ENCODE measurements at places on chromosomes 12 and 14.

- no peak for DNase-seq
These were observed 31.7 kb upstream of the ST8SIA1 start for GRCh38 chr12:22366181-22366580.

- DNase-seq, result no peak
These were observed 65.8 kb upstream of the PWP1 start for GRCh38 chr12:107619831-107620230.

DNA sequence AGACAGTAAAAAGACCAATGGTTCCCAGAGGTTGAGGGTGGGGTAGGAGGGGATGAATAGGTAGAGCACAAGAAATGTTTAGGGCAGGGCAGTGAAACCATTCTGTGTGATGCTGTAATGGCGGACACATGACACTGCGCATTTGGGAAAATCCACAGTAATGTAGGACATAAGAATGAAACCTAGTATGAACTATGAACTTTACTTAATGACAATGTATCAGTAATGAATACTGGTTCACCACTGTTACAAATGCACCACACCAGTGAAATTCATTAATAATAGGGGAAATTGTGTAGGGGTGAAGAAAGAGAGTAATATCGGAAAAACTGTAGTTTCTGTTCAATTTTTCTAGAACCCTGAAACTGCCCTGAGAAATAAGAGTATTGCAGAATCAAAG, 5.6 kb downstream of the ERH start:
- DNase-seq, result no peak

DNA sequence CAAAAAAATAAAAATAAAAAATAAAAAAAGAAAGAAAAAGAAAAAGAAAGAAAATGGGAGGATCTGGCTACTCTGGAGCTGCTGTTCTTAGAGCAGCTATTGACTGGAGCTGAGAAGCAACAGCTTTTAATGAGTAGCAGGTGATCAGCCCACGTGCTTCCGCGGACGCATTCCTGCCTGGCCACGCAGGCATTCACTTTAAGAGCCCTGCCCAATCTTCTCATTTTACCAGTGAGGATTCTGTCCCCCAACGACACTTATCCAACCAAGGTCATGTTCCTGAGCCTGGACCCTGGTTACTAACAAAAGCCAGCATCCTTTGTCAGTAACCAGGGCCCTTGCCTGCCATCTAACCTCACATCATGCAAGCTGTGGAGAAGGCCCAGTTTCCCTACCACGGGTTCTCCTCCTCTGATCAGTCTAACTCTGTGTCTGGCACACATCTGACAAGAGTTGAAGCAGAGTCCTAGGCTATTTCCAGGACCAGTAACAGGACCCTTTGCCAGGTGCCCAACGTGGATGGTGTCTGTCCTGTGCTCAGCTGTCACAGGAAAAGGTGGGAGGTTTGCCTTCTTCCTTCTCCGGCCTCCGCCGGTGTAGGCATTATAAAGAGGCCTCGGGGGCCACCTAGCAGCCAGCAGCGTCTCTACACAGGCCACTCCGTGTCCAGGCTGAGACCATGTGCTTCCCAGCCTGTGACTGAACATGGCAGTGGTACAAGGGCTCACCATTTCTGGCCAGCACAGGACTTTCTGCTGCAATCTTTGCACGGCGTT, 60.9 kb upstream of the GPATCH2L start:
- DNase-seq, result no peak

DNA sequence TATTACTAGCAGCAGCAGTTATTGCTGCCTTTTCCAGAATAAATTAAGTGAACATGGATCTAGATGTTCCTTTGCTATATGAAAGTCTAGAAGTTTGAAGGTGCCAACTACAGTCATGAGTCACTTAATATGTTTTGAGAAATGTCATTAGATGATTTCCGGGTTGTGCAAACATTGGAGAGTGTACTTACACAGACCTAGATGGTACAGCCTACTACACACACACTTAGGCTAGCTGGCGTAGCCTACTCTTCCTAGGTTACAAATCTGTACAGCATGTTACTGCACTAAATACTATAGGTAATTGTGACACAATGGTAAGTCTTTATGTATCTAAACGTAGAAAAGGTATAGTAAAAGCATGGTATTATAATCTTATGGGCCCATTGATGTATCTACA, 368.1 kb downstream of the PDZRN4 start:
- no peak for DNase-seq

- DNase-seq, result no peak
These were observed 7.2 kb downstream of the HHIPL1 start for GRCh38 chr14:99651953-99652746.

GRCh38 chr12:95522692-95523091, 28.6 kb downstream of the USP44 start:
- no peak for DNase-seq

DNA sequence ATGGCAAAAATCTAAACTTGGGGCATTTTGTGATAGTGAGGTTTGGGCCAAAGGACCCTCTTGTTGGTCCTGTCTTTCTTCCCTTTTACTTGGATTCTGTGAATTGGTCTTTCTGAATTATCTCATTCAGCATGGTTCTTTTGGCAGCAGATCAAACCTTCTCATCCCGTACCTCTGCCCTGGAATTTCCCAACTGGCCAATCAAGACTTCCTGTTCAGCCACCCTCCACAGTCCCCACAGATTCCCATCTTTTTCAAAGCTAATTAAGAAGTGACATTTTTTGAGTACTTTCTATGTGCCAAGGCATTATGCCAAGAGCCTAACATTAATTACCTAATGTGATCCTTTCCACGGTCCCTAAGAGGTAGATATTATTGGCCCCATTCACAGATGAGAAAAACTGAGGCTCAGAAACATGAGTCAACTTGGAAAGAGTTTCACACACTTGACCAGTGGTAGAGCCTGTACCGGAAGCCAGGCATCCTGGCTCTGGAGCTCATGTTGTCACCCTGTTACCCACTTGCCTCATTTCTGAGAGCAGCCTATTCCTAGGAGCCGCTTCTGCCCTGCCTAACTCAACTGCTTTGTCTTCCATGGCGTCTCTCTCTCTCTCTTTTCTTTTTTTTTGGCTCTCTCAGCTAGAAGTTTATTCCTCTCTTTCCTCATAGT, 135.9 kb downstream of the C12orf75 start:
- DNase-seq, result no peak

DNA sequence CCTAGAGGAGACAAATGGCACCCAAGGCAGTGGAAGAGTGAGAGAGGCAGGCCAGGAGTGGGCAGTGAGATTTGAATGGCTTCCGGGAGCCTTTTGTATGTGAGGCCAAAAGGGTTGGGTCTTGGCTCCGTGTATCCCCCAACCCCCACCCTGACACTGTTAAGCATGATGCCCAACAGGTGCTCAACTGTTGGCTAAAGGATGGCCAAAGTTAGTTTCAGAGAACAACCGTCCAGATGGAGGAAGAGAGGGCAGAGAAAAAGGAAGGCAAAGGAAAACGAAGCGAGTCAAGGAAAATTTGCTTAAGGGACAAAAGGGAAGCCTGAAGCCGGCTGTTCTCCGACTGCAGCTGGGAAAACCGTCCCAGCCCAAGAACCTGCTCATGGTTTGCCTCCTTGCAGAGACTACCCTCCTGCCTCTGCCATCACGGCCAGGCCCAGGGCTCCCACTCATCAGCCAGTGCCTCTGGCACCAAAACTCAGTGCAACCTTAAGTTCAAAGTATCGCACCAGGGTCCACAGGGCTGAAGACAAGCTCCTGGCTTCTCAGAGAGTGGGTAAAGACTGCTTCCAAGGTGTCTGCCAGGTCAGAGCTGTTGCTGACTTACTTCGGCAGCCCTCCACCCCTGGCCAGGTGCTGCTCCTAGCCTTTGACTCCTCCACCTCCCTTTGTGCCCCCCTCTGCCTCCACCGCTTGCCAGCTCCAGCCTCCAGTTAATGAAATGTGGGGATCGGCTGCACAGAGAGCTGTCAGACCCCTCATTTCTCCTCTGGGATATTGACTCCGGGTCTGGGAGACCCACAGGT, 4.2 kb upstream of the C1QL4 start:
- no peak for DNase-seq

DNA sequence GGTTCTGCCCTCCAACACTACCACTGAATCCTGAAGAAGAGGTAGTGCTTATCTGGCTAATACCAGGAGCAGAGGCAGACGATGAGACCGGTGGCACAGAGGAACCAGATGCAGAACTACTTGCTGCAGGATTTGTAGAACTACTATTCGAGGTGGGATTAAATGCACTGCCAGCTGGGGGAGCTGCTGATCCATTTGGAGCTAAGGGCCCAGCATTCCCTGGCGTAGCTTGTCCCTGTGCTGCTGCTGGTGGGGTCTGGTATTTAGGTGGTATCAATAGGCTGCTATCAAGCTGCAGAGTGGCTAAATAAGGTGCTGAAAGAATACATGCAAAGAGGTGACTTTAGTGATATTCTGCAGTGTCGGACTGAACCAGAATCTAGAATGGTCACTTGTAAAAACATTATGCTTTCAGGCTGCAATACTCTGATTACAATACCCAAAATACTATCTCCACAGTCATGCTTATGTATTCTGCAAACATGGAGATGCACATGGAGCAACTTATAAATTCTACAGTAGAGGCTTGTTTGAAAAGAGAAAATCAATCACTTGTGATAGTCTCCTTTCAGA, 294.2 kb downstream of the MED13L start:
- no peak for DNase-seq

DNA sequence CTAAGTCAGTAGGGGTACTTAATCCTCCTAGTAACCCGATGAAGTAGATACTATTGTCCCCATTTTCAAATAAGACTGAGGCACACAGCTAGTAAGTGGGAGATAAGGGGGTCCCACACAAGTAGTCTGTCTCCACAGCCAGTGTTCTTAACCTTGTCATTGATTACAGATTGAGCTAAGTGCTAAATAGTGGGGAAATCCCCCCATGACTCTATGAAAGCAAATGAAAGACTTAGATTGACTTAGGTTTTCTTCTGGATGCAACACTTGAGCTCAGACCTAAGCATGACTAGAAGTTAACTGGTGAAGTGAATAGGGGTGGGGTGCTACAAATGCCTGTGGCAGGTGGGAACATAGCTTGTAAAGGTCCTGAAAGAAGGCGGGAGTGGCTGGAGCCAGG, 73.8 kb downstream of the SYNE2 start:
- no peak for DNase-seq

GRCh38 chr12:10111451-10111850, 12.7 kb upstream of the CLEC1A start:
- no peak for DNase-seq

DNA sequence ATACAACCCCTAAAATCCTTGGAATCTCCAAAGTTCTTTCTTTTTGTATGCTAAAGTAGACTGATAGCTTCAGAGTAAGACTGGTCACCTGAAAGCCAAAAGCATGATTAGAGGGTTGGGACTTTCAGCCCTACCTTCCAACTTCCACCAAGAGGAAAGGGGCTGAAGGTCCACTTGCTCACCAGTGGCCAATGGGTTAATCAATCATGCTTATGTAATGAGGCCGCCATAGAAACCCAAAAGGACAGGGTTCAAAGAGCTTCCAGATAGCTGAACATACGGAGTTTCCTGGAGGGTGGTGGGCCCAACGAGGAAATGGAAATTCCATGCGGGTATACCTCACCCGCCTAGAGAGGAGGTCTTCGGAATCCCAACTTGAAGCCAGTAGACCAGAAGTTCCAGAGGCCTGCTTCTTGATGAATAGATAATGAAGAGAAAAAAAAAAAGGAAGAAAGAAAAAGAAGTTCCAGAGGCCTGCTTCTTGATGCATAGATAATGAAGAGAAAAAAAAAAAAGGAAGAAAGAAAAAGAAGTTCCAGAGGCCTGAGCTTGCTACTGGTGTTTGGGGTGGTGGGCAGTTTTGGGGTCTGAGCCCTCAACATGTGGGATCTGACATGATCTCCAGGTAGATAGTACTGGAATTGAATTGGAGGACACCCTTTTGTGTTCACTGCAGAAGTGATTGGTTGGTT, 11.2 kb upstream of the BTG1 start:
- DNase-seq, result no peak

DNA sequence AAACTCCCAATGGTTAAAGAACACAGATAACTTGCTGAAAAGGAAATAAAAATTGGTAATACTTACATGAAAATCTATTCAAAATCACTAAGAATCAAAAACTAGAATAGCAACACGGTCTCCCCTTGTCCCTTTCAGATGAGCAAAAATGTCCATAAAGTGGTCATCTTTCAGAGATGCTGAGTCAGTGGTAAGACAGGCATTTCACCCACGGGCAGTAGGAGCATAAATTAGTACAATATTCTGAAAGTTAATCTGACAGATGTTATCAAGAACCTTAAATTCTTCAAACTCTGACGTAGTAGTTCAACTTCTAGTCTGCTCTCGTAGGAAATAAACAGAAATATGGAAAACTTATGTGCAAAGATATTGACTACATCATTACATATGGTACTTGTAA, 33.1 kb upstream of the GNPNAT1 start:
- DNase-seq, result no peak

GRCh38 chr12:13362260-13362841, 165.8 kb downstream of the EMP1 start:
- DNase-seq, result peak; percentile 10
